NCI-H526 treated with DMSO at 0.1 percent for 48 hours (cell line): ENCODE measurements at places on chromosomes 16 and 17.

DNA sequence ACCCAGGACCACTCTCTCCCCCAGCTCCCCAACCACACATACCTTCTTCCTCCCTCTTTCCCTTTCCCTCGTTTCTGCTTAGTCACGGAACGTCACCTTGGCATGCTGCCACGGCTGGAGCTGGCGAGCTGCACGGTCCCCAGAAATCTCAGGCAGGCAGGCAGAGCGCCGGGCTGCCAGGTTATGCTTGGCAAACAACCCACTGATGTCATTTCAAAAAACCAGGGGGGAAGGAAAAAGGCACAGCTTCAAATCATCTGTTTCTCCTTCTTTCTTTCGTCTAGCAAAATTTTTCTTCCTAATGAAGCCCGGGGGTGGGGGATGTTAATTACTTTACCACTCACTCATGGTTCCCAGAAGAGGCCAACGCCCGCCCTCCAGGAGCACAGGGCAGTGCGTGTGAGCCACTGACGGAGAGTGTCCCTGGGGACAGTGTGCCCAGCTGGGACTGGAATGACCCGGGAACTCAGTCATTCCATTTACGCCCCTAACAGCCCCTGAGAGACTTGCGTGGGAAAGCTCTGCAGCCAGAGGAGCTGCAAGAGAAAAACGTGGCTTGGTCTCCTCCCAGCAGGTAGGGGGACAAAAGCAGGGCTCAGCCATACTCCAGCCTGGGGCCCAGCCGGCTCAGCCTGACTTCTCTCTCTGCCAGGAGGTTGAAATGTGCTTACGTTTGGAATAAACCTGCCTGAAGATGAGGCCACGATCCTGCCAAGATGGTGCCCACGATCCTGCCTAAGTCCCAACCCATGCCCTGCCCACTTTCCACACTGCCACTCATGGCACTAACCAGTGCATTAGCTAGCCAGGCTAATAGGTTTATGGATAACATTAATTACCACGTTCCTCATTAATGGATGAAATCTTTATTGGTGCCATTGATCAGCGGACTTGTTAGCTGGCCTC, 198.9 kb downstream of the ZFHX3 start:
- DNase-seq: peak; percentile 13

DNA sequence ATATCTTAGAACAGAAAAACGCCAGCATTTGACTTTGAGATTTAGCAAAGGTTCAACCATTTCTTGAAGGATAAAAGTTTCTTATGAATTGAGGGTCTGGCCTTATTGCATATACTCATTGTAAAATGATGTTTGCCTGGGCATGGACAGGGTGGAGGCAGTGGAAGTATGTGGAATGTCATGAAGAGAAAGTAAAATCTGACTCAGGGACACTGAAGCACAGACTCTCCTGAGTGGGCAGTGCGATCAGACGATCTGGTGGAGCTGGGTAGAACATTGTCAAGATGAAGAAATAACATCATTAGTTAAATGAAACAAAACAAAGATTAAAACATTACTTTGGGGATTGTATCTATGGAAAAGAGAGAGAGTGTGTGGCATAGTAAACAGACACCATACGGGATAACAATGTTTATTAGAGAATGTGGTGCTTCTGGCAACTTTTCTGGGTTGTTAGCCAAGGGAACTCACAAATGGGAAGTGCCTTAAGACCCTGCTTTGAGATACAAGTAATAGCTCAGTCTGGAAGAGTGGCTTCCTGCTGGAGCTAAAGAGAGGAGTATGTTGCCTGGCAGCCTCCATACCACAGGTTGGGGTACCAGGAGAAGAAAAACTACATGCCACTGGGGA, 4.4 kb downstream of the MAP3K3 start:
- DNase-seq: no peak

DNA sequence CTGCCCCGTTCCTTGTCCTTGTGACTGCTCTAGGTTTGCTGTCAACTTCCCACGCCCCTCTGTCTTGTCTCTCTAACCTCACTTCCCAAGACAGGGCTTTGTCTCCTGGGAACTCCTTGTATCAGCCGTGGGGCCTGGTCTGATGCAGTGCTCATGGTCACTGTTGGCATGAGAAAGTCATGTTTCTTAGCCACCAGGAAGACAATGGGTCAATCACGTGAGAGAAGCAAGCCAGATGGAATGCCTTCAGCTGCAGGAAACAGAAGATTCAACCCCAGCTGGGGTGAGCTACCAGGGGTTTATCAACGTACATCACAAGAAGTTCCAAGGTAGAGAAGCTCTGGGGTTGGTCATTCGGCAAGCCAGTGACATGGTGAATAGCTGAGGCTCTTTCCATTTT, 116.6 kb downstream of the IRF8 start:
- DNase-seq: no peak

DNA sequence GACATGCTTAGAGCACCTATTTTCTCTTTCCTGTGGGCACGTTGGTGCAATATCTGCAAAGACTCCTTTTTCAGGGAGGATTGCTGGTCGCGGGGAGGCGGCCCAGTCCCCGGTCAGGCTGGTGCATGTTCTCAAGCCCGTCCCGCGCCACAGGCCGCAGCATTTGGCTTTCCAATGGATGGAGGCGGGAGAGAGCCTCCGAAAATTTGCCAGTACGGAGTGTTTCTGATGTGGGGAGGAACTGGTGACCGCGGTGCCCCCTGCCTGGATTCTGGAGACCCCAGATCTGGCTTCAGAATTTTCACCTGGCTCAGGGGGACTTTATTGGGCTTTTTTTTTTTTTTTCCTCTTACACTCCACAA, 2.3 kb downstream of the CMIP start:
- no peak for DNase-seq

GRCh38 chr16:75075688-75076268, 40.8 kb downstream of the LDHD start:
- no peak for DNase-seq

DNA sequence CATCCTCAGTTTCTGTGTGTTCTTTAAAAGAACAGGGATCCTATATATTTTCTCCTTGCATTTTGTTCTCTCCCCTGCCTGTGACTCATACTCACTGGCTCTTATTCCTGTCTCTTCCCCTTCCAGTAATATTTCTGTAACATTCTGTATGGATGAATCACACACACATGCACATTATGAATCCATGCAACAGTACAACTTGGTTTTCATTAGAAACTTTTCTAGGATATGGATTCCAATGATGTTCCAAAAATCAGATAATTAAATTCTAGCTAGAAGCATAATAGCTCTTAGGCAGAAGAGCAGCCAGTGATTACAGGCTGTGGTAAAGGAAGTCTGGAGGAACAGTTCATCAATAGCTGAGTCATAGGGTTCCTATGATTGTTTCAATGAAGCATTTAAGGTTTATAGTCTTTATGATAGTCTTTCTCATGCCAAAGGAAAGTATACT, 119.6 kb upstream of the PMFBP1 start:
- no peak for DNase-seq

DNA sequence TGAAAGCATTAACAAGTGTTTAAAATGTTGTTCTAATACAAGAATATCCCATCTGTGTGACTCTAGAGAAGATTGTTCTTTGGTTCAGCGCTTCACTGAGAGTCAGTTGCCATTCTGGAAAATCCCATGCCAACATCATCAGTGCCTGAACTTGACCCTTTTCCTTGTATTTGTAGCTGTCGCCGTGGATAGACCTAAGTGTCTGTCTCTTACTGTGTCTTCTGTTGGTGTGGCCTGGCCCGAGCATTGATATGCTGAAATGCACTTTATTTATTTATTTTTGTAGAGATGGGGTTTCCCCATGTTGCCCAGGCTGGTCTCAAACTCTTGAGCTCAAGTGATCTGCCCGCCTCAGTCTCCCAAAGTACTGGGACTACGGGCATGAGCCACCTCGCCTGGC, 76.0 kb downstream of the MYH11 start:
- DNase-seq: no peak

DNA sequence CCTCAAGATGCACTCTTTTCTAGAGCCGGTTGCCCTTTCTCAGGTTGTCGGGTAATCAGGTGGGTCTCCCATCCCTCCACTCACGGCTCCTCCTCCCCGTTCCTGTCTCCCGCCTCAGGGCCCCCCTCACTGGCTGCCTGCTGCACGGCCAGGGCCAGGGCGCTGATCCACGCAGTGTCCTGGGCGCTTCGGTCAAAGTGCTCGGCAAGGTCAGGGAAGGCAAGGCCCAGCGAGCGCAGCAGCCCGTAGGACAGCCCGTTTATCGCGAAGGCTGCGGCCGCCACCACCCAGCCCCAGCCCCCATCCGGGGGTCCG, 753 bp downstream of the SLC16A11 start:
- DNase-seq: no peak

GRCh38 chr17:62778990-62779681, 29.0 kb downstream of the MARCHF10 start:
- DNase-seq: peak; percentile 97

DNA sequence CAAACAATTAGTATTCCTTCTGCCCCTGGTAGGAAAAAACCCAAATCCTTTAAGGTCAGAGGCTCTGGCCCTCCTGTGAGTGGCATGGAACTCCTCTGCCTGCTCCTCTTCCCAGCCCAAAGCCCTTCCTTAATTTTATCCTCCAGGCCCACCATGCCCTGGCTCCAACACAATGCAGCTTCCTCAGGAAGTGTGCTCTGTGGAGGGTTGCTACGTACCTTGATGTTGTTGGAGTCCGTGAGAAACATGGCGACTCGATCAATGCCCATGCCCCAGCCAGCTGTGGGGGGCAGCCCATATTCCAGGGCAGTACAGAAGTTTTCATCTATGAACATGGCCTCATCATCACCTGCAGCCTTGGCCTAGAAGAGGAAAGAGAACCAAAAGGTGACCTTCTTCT, 5.3 kb upstream of the ADAT1 start:
- DNase-seq: no peak

DNA sequence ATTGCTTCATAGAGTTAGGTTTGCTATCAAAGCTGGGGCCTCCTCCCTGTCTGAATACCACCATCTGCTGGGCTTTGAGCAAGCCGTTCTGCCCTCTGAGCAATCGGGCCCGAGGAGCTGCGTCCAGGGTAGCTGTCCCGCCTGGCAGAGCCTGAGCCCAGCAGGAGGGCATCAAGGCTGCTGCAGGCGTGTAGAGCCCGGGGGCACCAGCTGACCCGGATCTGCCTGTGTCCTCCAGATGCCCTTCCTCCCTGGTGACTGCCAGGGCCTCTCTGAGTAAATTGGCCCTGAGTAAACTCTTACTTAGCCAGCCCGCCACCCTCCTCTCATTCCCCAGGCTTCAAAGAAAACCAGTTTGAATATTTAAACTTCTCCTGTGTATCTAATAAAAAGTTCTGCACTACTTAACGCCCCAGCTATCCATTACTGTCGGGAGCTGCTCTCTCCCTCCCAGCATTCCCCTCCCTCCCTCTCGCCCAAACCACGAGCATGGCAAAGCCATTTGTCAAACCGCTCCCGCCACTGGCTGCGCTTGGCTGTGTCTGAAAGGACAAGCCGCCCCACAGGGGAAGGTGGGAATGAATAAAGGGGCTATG, 16.4 kb downstream of the CDK5RAP3 start:
- DNase-seq: peak; percentile 36

- DNase-seq: no peak
Observed at GRCh38 chr16:85659805-85660511, 28.8 kb downstream of the GINS2 start.

GRCh38 chr17:29650396-29650795, 27.7 kb upstream of the CORO6 start:
- no peak for DNase-seq

DNA sequence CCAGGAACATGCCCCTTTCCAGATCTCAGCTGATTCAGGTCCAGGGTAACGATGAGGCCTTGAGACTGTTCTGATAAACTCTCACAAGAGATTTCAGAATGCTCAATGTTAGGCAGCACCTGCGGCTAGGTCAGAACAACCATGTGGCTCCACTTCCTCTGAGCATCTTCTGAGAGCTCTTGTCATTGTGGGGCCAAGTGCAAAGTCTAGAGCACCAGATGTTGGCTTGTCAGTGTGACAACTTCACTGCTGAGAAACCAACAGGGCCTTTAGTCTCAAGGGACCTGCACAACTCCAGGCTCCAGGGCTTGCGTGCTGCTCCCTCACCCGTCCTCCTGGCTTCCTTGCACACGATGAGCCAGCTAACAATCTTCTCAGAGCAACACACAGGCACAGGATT, 29.0 kb downstream of the FCSK start:
- no peak for DNase-seq

DNA sequence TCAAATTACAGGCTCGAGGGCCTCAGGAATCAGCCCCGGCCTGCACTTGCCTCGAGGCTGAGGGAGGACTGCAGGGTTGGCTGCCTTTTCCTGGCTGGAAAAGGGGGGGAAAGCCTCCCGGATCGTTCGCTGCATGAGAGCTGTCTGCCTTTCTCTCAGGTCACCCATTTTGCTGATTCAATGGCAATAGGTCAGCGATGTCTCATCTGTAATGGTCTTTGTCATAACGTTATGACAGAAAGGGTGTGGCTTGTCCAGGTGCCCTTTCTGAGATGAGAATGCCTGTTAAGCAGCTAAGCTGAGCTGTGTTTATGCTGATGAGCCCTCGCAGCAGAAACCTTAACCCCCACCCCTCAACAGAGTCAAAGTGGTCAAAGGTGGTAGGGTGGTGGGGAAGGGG, 81.8 kb downstream of the AKAP1 start:
- no peak for DNase-seq

GRCh38 chr17:80832266-80832676, 159.4 kb upstream of the CHMP6 start:
- DNase-seq: no peak

GRCh38 chr17:42436391-42436790, 13.3 kb upstream of the CAVIN1 start:
- no peak for DNase-seq

GRCh38 chr17:57955183-57955931, at the start of gene CUEDC1:
Gene CUEDC1 (minus strand): TSS chr17:57955412. CDS start chr17:57885564, 69,848 bp downstream.
- peak; percentile 30 for DNase-seq

DNA sequence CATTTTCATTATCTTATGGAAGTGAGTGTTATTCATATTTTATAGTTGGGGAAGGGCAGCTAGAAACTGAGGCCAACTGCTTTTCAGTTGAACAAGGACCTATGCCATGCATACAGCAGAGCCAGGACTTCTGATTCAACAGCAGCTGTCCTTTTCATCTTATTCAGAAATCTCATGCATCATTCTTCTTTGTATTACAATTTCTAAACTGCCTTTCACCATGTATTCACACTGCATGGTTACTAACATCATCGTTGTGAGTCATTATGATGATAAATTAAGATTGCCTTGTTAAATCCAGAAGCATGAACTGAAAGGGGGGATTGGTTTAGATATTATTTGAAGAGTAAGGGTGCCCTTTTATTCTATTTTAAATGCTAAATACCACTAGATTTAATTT, 1470.1 kb upstream of the GOT2 start:
- no peak for DNase-seq

DNA sequence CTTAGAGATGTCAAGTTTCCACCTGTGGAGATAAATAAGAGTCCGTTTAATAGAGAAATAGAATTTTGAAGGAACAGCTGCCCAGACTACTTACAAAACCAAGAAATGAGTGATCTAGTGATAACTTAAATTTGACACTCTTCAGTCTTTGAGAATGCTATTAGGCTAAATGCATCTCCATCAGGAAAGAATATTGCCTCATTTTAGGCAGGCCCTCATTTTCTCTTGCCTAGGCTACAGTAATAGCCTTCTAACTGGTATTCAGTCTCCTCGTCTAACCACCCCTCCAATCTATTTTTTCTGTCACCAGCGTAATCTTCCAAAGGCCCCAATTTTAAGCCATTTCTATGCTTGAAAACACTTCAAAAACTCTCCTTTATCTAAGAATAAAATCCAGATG, 537.8 kb upstream of the CA10 start:
- no peak for DNase-seq
